ENCODE measurements at places on chromosomes 1 and 21.

GRCh38 chr1:26021647-26022403, at the start of gene EXTL1:
Gene EXTL1, plus strand, starts transcription at chr1:26021775. Its CDS starts 872 bp downstream, at chr1:26022647.
- DNase-seq = no peak

DNA sequence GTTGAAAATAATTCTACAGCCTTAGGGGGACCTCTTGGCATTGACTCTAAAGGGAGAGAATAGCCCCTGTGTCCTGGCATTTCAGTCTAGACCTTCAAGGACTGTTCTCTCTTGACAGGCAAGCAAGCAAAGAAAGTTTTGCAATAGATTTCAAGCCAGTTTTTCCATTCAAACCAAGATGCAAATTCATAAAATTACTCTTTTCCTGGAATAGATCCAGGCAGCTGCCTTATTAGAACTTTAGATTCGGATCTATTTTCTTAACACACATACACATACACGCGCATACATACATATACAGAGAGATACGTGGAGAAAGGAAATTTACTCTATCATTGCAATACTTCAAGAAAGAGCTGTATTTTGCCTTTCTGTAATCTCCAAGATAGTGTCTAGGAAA, 129.4 kb downstream of the EDEM3 start:
- DNase-seq = no peak

- DNase-seq = no peak
Observed at GRCh38 chr1:6495041-6495441, 3.6 kb upstream of the PLEKHG5 start.

DNA sequence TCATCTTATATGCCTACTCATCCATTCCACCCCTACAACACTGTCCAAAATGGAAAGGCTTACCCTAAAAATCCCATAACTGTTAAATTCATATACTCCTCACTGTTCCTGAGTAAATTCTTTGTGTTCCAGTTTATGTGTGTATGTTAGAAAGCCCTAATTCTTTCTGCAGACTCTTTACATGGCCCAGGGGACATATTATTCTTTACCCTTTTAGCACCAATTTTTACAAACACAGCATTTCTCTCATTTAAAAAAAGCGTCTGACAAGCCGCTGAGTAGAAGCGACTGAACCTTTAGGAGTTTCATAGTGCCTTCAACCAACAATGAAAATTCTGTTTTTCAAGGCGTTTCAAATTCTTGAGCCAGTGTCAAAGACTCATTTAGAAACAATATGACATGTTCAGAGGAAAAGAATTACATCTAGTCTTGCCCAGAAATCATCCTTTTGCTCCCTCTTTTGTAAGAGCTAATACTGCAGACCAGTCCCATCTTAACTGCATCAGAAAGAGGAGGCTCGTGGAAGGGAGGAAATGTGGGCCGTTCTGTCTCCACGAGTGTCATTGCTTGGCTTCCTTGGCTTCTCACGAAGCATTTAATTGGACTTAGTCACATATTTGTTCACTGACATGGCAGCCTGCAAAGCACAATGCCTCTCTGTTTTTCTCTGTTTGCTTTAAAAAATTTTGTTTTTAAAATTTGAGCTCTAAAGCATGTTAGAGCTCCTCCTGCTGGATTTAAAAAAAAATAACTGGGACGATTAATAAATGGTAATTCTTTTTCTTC, 21.3 kb upstream of the C1orf105 start:
- no peak for DNase-seq

DNA sequence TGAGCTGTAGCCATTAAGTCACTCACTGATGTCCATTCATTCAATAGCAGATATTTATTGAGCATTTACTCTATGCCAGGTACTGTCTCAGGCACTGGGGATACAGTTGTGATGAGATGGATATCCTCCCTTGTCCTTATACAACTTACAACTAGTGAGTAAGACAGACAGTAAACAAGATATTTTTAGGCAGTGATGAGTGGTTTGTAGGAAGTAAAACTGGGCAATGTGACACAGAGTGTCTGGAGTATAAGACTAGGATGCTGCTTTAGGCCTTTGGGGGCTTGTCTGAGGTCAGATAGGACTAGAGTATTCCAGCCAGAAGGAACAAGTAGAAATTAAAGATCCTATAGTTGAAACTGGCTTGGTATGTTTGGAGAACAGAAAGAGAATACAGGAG, 41.4 kb downstream of the NOS1AP start:
- DNase-seq = no peak

- DNase-seq = no peak
Observed at GRCh38 chr1:97412737-97413136, 508.1 kb downstream of the DPYD start.

DNA sequence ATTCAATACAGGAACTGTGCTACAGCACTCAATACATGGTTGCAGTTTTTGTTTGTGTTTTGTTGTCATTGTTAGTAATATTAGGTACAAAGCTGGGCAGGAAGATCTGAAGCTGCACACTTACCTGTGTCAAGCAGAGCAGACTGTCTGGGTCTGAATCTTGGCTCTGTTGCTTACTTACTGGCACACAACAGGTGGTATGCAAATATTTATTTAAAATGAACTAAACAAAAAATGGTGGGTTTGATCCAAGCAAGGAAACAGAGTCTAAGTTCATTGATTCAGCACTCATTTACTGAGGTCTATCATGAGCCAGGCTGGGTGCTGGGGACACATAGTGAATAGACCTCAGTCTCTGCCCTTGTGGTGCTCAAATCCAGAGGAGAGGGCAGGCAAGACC, 230.4 kb downstream of the OMA1 start:
- no peak for DNase-seq

DNA sequence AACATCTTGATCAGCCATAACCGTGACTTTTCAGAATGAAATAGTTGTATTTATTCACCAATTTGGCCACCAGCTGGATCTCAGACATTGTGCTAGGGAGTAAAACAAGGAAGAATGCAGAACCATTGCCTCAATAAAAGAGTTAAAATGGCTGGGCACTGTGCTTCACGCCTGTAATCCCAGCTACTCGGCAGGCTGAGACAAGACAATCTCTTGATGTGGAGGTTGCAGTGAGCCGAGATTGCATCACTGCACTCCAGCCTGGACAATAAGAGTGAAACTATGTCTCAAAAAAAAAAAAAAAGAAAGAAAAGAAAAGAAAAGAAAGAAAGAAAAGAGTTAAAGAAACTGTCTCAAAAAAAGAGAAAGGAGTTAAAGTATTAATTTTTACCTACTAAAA, 199.5 kb downstream of the TPR start:
- DNase-seq = no peak

DNA sequence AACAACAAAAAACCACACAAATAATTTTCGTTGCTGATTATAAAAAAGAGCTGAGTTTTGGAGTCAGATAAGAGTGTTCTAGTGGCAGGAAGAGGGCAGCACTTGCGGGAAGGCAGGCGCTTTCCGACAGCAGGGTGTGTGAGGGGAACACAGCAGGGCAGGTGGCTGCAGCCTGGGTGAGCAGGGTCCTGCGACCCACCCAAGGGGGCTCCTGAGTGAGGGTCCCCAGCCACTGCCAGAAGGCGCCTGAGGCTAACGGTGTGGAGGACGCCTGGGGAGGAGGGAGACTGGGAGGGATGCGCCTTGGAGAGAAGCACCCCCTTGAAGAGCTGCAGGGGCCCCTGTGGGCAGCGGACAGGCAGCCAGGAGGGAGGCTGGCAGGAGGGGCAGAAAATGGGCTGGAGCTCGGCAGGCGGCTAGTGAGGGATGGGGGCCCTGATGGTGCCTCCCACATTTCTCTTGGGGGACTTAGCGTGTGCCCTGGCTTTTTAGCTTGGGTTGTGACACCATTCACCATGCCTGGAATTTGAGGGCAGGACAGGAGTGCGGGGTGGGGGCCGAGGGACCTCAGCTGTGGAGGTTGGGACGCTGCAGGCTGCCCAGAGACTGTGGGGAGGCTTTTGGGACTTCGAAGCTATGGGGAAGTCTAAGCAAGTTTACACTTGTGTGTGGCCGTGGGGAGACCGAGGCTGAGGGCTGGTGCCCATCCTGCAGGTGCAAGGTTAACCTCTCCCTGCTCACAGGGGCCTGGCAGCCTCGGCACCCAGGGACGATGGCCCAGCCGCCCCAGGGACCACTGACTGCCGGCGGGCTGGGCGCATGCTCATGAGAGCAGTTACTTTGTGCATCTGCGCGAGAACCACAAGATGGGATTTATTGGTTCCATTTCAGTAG, 111.4 kb downstream of the SIK1 start:
- no peak for DNase-seq

- no peak for DNase-seq
Observed at GRCh38 chr1:39992234-39992633, 37.3 kb downstream of the MFSD2A start.

- DNase-seq = no peak
Observed at GRCh38 chr1:30783256-30783915, 25.8 kb upstream of the LAPTM5 start.

GRCh38 chr1:19894218-19894617, 12.0 kb downstream of the OTUD3 start:
- DNase-seq = no peak

- DNase-seq = no peak
Observed at GRCh38 chr1:89104687-89105086, 21.2 kb downstream of the GBP2 start.

- DNase-seq = no peak
Observed at GRCh38 chr1:107477233-107477632, 336.4 kb downstream of the NTNG1 start.

DNA sequence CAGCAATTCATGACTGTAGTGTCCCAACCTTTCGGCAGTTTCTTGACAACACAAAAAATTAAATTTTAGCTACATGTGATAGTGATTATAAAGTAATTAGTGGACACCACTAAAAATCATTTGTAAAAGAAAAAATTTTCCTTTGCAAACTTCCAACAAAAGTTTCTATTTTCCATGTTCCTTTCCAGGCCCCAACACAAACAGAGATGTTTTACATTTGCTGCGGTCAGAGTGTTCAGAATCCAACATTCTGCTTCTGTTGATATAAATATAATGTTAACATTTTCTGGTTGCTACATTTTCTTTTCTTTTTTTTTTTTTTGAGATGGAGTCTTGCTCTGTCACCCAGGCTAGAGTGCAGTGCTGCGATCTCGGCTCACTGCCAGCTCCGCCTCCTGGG, 54.9 kb upstream of the WLS start:
- no peak for DNase-seq

DNA sequence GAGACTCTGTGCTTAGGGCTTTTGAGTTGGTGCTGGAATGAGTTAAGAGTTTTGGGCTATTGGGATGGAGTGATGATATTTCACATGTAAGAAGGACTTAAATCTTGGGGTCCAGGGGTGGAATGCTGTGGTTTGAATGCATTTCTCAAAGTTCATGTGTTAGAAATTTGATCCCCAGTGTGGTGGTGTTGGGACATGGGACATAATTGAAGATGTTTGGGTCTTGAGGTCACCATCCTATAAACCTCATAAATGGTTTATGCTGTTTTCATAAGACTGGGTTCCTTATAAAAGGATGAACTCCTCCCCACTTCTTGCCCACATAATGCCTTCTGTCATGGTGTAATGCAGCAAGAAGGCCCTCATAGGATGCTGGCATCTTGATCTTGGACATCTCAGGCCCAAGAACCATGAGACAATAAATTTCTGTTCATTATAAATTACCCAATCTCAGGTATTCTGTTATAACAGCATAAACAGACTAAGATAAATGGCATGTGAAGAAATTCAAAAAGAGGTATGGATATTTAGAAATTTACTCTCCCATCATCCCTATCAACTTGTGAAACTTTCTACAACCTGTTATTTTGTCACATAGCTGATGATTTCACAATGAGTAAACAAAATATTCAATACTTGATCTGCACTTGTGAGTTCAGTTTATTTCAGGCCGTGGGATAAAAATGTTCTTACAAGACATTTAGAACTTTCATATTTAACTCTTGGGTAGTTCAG, 48.0 kb upstream of the NEK7 start:
- no peak for DNase-seq

DNA sequence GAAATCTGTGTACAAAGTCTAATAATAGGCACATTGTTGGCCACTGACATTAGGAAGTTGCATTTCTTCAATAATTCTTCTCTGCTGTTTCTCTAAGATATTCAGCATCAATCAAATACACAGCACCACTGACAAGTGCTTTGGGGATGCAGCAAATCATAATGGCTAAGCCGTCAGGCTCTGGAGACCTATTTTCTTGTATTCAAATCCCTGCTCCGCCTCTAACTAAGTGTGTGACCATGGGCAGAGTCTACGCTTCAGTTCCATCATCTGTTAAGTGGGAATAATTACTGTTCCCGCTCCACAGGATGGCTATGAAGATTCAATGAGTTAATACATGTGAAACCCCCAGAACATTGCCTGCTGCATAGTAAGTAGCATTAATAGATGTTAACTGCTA, 176.9 kb downstream of the ADGRL4 start:
- no peak for DNase-seq

DNA sequence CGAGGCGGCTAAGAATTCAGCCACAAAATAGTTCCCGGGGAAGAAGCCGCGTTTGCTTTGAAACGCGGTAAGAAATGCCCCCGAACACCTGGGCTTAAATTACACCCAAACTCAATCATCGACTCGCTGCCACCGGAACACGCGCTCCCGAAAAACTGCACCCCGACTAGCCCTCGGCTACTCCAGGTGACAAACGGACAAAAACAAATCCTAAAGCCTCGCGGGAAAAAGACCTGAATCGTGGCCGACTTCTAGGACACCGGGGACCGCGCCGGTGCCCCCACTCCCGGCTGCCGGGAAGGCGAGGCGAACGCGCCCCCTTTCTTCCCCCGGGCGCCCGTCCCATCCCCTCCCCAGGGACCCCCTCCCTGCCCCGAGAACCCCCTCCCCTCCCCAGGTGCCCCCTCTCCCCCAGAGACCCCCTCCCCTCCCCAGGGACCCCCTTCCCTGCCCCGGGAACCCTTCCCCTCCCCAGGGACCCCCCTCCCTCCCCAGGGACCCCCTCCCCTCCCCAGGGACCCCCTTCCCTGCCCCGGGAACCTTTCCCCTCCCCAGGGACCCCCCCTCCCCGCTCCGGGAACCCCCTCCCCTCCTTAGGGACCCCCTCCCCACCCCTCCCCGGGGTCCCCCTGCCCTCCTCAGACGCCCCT, 628 bp downstream of the C1orf159 start:
- no peak for DNase-seq

DNA sequence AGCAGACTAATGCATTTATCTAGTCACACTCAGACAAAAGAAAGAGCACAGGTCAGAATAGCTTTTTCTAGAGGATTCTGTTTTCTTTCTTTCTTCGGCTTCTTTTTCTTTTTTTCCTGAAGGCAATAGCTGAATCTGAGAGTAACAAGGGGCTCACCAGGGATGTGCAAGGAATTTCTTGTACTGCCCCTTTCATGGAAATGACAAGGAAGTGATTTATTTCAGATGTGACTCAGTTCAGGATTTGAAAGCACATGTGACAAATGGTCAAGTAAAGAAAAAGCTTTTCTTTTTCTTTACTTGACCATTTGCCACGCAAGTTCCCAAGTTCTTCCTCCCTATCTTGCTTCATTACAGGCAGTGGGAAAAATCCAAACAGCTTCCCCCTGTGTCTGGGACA, 202.0 kb downstream of the GABPA start:
- DNase-seq = no peak

DNA sequence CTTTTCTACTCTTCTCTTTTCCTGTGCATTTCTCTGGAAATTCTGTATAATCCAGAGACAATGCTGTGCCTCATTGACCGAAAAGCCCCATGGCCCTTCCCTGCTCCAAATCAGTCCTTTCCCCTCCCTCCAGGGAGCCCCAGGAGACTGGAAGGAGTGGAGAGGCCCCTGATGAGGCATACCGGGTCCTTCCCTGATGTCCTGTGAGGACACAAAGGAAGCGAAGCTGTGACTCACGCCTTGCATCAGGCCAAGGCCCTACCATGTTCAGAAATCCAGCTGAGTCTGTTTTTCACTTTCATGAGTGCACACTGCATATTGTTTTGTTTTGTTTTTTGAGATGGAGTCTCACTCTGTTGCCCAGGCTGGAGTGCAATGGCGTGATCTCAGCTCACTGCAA, 38.7 kb upstream of the BECN2 start:
- no peak for DNase-seq
